SW 1271 (cell line): ENCODE measurements at places on chromosomes 13 and 19.

DNA sequence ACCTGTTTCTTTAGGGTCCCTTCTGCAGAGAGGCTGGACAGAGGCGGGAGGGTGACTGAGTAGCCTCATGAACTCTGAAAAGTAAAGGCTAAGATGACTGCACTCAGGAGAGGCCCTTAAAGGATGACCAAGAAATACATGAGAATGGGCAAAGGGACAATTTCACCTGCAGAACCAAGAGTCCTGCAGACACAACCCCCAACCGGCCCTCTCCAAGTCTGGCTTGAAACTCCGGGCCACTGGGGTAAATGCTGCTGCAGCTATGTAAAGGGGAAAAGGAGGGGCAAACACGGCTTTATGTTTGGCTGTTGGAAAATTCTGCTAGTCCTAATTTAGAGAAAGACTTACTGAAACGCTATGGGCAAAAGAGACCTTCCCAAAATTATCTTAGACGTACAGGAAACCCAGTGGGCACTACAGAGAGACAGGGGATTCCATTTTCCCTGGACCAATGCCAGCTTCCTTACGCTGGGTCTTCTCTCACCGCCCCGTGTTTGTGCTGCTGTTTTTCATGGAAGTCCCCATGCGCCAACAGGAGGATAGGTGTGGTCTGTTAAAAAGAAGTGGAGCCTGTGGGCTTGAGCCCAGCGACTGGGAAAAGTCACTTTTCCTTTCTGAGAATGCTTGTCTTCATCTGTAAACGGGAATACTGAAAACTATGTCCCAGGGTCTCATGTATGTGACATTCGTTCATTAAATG, 10.6 kb downstream of the COL4A2 start:
- DNase-seq, result no peak

DNA sequence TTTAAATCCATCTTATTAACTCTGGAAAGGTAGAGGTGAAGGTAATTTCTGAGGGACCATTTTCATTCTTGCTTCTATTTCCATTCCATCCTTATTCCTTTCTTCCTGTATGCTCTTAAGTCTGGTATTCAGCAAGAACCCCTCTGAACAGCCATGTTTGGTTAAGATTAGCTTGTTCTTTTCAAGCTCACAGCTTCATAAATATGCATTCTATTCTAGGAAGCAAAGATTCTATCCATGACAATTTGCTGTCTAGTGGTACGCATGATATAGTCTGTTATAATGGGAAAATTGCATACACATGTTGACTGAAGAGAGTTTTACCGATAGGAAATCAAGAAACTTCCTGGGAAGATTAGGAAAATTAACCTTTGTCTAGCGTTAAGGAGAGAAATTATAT, 218.7 kb downstream of the HS6ST3 start:
- DNase-seq, result no peak

DNA sequence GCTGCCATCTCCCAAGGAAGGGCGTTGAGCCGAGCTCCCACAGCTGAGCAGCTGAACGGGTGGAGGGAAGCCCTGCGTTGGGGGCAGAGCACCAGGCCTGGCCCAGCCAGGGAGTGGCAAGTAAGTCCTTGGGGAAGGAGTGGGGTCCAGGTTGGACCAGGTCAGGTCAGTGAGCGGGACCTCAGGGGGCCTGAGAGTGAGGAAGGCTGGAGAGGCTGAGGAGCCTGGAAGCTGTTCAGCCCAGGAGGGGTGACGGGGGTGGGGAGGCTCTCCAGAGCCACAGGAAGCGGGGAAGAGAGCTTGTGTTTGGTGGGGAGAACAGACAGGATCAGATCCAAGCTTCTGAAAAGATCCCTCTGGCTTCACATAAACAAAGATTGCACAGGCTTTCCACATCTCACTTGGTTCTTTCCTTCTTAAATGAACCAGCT, 55.4 kb upstream of the ATP12A start:
- no peak for DNase-seq

- DNase-seq, result no peak
Observed at GRCh38 chr13:22647156-22647850, 533.5 kb upstream of the SGCG start.

DNA sequence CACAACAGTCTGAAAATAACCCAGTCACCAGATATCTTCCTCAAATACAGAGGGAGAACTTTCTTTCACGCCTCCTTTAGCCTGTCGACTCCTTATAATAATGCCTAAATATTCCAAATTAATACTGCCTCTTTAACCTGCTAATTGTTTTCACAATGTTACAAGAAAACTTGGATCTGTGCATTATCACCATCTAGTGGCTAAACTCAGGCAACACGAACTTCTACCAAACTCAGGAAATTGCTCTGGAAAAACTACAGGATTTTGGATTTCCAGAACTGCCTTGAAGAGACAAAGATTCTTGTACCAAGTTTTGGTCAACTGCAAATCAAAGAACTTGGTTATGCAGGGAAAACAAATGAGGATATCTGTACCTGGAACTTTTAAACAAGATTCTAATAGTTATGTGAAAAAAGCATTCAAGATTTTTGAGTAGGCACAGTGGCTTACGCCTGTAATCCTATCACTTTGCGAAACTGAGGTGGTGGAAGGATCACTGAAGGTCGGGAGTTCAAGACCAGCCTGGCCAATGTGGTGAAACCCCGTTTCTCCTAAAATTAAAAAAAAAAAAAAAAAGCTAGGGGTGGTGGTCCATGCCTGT, 10.8 kb downstream of the CLN5 start:
- peak; percentile 12 for DNase-seq

DNA sequence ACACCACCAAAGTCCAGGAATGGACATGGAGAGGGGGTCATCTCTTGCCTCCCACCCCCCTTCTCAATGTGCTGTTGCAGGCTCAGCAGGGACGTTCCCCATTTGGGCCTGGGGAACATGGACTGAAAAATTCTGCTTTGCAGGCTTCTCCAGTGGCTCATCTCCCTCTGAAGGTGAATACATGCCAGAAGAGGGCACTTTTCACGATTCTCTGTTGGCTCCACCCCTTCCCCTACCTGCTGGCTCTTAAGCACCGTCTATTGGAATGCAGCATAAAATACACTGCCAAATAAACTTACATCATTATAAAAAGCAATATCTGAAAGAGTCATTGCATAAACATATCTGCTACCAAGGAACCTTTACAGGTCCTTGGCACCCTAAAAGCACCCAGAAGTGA, 35.7 kb downstream of the NHLRC3 start:
- DNase-seq, result no peak
